Right cardiac atrium (tissue), 5 donors: ENCODE measurements at places on chromosomes 16 and 17. TPM values are rescaled to one million over a fixed set of nuclear protein-coding genes. Genes with fewer than 3 reads are reported as not detected.

CDK5R1 gene
- total RNA-seq: 1.3 TPM

CDH5 gene
- total RNA-seq: 22.9 TPM

EVPL gene
- 0.09 TPM for total RNA-seq

SECTM1 gene
- 2.8 TPM for total RNA-seq

TBX6 gene
- 0.67 TPM for total RNA-seq

PPP1R27 gene
- 0.85 TPM for total RNA-seq

SLC5A11 gene
- total RNA-seq: not detected

KRTAP2-1 gene
- total RNA-seq: not detected

CCL17 gene
- not detected for total RNA-seq

OTOP2 gene
- not detected for total RNA-seq

TMEM106A gene
- 7.0 TPM for total RNA-seq

KRT39 gene
- total RNA-seq: not detected

AATK gene
- total RNA-seq: 15.4 TPM

DPEP1 gene
- total RNA-seq: 0.31 TPM
